ENCODE measurements at places on chromosomes 2 and 18. TPM values are rescaled to one million over a fixed set of nuclear protein-coding genes. Genes with fewer than 3 reads are reported as not detected.

GRCh38 chr18:59229191-59229590, 9.2 kb downstream of the GRP start:
- no peak for DNase-seq

GRCh38 chr2:42954227-42954962, 162.0 kb upstream of the HAAO start:
- no peak for DNase-seq

GRCh38 chr18:78727877-78728783, 251.5 kb upstream of the SALL3 start:
- DNase-seq = peak; percentile 55

DNA sequence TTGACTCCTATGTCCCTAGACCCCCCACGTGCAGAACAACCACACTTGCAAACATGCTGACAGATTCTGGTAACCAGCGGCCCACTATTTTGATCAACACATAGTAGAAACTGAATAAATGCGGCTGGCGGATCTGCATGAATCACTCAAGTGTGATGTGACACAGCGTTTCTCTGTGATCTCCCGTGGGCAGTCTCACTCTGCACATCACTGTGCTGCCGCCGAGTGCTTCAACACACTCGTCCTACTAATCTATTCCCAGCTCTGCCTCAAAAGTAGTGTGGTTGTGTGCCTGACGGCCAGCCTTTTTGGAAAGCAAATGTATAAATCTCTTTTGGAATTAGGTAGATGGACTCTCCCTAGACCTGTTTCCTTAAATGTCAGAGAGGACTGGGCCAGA, 37.3 kb upstream of the TMEM182 start:
- no peak for DNase-seq

DNA sequence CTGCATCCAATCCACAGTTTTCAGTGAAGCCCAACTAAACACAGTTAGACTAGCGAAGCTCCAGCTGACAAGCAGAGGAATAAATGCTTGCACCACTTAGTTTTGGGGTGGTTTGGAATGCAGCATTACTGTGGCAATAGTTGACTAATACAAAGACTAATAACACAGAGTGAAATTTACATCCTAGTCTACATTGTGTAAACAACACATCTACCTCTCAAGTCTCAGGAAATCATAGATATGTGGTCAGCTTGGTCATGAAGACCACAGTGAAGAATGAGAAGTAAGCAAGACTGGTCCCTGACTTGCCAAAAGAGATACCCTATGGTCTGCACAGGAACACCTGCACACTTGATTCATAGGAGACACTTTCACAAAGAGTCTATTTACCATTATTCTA, 155.1 kb upstream of the TANK start:
- DNase-seq = no peak

DNA sequence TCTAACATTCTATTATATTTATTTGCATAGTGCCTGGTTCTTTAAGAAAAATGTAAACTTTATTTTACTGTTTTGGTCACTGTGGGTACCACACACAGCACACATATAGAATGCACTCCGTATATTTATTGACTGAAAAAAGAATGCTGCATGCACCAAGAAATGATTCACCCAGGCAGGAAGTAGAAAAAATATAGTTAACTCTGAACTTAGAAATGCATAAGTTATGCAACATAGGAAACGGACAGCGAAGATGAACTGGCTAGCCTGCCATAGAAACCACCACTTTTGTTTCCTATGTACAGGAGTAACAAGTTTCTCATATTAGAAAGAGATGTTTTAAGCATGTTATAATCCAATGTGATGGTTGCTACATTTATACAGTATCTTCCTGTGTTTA, 635.8 kb downstream of the DSC3 start:
- no peak for DNase-seq

The RND3 gene
- total RNA-seq = 63.5 TPM

- DNase-seq = no peak
Observed at GRCh38 chr2:43754180-43754579, 19.7 kb upstream of the DYNC2LI1 start.

The SLC14A1 gene
- 136 TPM for total RNA-seq

The ABCG8 gene
- not detected for total RNA-seq

The ADRA2B gene
- total RNA-seq = 1.1 TPM

The RGPD3 gene
- 0.10 TPM for total RNA-seq

The PFN4 gene
- 1.2 TPM for total RNA-seq

- DNase-seq = no peak
Observed at GRCh38 chr2:72413716-72414115, 266.1 kb upstream of the CYP26B1 start.

The GKN2 gene
- total RNA-seq = not detected

DNA sequence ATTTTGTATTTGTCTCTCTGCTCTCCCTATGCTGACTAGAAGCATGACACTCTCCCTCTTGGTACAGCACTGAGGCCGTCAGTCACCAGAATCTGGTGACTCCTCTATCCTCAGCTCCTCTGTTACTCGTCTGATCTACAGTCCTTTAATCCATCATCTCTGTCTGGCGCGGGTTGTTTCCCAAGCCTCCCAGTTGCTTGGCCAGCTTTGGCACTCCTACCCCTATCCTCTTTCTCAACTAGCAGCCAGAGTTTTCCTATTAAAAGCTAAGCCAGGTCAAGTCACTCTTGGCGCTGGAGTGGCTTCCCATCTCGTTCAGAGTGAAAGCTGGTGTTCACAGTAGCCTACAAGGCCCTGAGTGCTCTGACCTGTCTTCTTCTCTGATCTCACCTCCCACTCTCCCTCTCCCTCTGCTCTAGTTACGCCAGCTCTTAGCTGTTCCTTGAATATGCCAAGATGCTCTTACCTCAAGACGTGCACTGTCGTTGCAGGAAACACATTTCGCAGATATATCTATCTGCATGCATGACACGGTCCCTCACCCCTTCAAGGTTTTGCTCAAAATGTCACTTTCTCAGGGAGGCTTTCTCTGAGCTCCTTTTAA, 41.8 kb upstream of the PSME4 start:
- DNase-seq = no peak

DNA sequence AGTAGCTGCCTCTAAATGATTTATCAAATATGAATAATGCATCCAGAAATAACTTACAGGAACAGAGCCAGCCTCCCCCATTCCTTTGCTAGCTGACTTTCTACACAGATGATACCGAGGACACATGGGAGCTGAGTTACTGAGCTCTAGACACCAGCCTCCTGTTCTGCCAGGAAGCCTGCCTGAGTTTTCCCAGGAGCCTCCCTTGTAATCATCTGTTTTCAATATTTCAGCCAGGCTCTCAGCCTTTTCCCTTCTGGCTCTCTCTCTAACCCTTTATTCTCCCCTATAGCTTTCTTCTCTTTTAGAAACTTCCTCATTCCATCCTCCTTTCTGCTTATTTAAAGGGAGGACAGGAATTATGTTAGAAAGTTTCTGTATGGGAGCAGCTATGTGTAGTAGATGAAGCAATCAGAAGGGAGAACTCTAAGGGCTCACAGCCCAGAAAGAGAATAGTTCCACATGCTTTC, 911.6 kb downstream of the TDRD15 start:
- no peak for DNase-seq

The SERPINB13 gene
- total RNA-seq = not detected

GRCh38 chr2:163733301-163733938, 2.4 kb downstream of the FIGN start:
- no peak for DNase-seq

DNA sequence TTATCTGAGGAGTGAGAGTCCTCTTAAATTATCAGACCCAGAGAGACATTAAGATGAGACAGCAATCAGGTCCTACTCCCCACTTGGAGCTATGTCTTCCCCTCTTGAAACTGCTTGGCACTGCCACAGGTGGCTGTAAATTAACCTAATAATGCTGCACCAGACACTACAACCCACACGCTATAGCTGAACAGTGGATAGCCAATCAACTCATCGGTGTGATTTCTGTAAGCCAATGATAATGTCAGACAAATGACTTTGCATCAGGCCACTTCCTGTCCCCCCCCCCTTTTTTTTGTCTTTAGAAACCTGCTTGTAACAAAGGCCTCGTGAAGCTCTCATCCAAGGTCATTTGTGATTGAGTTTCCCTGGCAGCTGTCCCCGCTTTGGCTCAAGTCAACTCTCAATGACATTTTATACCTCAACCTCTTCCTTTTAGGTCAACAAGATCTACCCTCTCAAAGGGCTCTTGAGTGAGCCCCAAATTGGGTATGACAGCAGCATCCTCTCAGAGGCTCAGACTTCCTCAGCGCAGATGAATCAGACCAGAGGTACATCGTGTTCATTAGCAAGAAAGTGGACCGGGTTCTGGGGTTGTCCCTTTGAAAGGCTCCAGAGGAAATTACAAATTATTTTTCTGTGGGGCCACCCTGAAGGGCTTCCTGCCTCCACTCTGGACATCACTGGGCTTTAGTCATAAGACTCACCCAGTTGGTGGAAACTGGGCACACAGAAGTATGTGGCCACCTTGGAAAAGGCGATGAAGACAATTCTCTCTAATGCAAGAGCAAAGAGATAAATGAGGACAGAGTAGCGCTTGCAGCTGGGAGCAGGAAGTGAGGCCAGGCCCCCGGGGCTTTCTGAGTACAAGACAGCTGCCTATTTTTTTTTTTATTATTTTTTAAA, 73.6 kb downstream of the COPS8 start:
- peak; percentile 32 for DNase-seq

The BUB1 gene
- total RNA-seq = 1.4 TPM

DNA sequence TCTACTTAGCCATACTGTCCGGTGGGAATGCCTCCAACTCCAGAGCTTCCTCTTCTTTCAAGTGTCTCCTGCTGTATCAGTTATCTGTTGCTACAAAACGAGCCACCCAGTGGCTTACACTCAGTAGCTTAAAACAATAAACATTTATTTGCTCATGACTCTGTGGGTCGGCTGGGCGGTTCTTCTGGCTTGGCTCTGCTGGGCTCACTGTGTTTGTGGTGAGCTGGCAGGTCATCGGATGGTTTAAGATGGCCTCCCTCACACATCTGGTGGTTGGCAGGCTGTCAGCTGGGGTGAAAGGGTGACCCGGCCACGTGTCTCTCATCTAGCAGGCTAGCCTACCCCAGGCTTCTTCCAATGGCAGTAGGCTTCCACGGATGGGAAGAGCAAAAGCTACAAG, 122.4 kb upstream of the SLC1A4 start:
- peak; percentile 75 for DNase-seq

The CYTIP gene
- total RNA-seq = 15.8 TPM

The INHBB gene
- total RNA-seq = 10.8 TPM

GRCh38 chr18:55406451-55406991, 181.5 kb downstream of the TCF4 start:
- no peak for DNase-seq

- no peak for DNase-seq
Observed at GRCh38 chr2:134347756-134348155, 93.9 kb downstream of the MGAT5 start.

- DNase-seq = no peak
Observed at GRCh38 chr18:45166341-45166835, 448.9 kb upstream of the SLC14A2 start.

The DRC1 gene
- not detected for total RNA-seq

The COX5B gene
- 254 TPM for total RNA-seq

The RNASEH1 gene
- total RNA-seq = 18.3 TPM

Data from ureter (tissue), 1 donor.